Cerebellar nuclear complex (tissue), 1 donor: ENCODE measurements at places on chromosomes 4 and X.

GRCh38 chr4:129232589-129233337, 136.8 kb downstream of the C4orf33 start:
- no peak for DNase-seq

GRCh38 chr4:37762294-37762990, 64.0 kb upstream of the PGM2 start:
- no peak for DNase-seq

- no peak for DNase-seq
Observed at GRCh38 chr4:71609651-71610050, 174.2 kb downstream of the GC start.

- DNase-seq = no peak
Observed at GRCh38 chr4:94856030-94856429, 98.3 kb downstream of the BMPR1B start.

- DNase-seq = no peak
Observed at GRCh38 chr4:41028392-41029076, 185.8 kb downstream of the APBB2 start.

DNA sequence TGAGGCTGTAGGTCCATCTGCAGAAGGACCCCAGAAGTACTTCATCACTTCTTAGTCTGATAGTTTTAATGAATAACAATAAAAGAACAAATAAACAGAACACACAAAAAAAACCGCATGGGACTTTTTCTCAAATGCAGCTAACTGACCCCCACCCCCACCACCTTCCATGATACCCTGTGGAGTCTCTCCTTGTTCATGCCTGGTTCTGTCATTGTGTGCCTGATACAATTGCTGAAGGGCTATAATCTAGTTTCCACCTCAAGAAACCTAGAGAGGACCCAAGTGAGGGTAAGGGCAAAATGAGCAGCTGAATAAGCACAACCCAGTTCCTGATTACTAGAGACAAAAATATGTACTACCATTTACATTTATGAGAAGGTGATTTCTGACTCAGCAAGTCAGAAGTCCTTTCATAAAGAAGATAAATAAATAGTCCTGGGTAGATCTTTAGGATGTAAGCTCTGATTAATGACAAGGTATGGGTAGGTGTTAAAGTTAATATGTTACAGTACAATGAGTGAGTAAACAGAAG, 155.1 kb downstream of the TMA16 start:
- no peak for DNase-seq

DNA sequence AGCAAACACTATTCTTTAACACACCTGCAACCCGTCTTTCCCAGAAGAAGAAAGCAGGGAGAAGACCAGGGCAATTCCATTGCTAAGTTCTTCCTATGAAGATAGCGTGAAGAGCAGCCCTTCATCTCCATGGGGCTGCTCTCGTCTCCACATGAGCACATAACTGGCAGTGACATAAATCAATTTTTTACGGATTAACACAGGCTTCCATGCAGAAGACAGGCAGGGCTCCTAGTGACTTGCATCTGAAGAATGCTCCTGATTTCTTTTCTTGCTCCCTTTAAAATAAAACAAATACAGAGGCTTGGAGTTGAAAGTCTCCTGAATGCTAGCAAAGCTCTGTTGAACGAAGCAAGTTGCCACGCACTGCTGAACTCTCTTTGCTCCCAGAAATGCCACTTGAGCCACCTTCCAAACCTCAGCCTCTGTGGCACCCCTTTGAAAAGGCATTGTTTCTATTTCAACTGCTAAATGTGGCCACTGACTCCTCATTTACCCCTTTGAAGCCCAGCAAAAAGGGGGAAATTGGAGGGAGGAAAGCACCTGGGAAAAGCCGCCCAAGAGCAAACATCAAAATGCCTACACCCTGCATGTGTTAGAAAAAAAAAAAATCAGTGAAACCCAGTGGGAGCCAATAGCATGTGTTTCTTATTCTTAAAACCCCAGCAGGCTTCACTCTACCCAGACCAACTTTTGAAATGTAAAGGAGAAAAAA, 383.7 kb downstream of the IDS start:
- DNase-seq = no peak

DNA sequence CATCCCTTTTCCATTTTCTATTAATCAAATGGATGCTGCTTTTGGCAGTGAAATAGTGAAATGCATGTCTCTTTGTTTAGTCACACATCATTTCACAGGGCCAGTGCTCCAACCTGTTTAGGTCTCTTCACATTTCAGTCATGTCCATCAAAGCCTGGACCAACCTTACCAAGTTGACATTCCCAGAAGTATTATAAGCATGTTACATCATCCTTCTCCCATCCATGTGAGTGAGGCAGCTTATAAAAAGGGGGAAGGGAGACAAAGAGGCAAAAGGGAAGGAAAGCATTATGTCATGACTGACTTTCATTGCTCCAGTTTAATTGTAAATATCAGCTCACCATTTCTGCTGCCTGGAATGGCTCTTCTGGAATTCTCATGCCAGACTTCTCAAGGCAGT, 94.4 kb downstream of the NWD2 start:
- DNase-seq = no peak

DNA sequence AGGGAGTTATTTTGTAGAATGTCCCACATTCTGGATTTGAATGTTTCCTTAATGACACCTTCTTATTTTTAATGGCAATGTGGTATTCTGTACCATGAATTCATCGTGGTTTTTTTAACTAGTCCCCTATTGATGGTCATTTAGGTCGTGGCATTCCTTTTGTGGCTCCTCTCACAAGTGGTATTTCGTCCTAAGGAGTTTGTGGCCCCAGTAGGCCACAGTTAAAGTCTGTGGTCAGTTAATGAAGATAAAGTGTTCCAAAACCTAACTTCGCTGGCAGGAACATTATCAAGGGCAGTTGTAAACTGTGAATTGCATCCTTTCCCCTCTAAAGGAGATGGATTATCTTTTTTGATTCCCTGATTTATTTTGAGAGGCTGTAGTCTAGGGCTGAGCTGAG, 133.2 kb downstream of the TMEM164 start:
- no peak for DNase-seq
